ENCODE measurements at places on chromosomes 7 and 10.
A peak's percentile ranks its signal among the peaks of the same experiment; 100 is the strongest.

DNA sequence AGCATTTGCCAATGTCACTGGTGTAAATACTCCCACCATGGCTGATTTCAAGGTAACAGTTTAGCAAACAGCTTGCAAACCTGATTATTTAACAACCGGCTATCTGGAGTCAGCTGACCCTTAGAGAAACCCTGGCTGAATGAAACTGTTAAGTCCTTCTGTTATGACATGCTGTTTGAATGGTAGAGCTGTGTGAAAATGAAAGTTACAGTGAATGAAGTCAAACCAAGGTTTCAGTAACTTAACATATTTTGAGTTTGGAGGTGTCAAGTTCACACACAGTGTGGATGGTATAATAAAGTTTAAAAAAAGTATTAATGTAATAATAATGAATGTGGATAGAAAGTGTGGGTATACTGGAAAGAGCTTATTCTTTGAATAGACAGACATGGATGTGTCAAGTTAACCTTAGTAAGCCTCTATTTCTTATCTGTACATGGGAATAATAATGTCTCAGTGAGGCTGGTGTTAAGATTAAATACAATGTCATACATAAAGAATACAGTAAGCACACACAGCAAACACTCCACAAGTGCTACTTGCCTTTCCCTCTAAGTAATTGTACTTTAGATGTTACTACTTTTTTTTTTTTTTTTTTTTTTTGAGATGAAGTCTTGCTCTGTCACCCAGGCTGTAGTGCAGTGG lies 150.4 kb downstream of the TAX1BP1 start:
- no peak for DNase-seq

DNA sequence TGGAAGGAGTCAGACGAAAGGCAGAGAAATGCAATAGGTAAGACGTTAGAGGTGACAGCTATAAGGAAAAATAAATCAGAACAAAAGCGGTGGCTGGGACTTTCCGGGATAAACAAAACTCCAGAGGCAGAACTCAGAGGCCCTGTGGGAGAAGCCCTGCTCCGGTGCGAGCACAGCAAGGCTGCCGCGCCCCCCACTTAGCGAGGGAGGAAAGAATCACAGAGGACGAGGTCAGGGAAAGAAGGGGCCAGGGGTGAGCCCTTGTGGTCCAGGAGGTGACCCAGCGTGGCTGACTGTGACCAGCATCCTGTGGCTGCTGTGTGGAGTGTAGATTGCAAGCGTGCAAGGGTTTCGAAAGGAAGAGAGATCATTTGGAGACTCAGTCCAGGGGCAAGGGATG lies 591.8 kb upstream of the ADARB2 start:
- no peak for DNase-seq

GRCh38 chr10:98253499-98253898 lies 14.5 kb downstream of the LOXL4 start:
- DNase-seq, result peak; percentile 28

- DNase-seq, result no peak
These were observed 90.6 kb downstream of the MARCHF5 start for GRCh38 chr10:92381543-92381954.

GRCh38 chr7:24965831-24966708 lies 13.9 kb downstream of the OSBPL3 start:
- no peak for DNase-seq

DNA sequence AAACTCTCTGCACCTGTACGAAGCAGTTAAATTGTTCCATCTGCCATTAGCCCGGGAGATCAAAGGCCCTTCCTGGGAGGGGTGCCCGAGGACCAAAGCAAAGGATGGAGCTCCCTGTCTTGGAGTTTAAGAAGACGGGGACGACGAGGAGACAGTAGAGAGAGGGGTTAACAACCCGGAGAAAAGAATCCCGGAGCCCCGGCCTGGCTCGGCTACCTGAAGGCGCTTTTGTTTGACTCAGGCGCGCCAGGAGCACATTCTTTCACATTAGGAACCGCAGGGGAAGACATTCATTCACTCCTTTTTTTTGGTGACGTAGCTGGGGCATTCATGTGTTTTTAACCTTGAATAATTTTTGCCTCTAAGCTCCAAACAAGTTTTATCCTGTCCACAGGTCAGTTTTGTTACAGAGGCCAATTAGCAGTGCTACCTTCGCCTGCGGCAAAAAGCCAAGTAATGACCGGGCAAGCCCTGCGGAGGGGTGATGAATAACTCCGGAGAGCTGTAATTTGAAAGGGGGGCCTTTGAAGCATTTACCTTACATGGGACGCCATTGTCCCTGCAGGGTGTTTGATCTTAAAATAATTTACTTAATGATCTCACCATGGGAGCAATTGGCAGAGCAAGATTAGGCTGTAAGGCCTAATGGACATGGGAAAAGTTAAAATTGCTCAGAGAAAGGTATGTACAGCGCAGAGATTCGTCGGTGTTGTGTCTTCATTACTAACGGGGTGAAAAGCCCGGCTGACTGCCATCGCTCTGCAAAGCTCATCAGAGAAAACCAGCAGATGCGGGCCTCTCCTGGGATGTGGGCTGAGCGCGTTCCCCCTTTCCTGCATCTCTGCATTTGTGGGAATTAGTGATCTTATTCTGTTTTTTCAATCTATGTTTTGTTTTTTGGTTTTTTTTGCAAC lies 258.0 kb upstream of the SP4 start:
- DNase-seq, result no peak

DNA sequence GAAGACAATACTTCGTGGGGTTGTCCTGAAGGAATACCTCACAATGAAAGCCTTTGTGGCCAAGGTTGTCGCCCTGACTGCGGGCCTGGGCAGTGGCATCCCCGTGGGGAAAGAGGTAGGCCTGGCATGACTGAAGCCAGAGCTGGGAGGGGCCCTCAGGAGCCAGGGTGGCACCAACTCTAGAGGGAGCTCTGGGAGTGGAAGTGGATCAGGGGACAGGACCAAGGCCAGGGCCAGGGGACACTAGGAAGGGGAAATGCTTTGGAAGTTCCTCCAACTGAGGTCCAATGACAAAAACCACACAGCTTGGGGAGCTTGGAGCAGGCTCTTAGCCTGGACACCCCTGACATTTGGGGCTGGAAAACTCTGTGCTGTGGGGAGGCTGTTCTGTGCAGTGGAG lies 5.8 kb downstream of the CLCN1 start:
- no peak for DNase-seq

GRCh38 chr10:8289186-8289924 lies 234.9 kb downstream of the GATA3 start:
- DNase-seq, result no peak

GRCh38 chr7:48089046-48090003 lies at the start of gene UPP1:
Gene UPP1 (plus strand): TSS chr7:48089265. CDS start chr7:48094784, 5,519 bp downstream.
- peak; percentile 83 for DNase-seq

DNA sequence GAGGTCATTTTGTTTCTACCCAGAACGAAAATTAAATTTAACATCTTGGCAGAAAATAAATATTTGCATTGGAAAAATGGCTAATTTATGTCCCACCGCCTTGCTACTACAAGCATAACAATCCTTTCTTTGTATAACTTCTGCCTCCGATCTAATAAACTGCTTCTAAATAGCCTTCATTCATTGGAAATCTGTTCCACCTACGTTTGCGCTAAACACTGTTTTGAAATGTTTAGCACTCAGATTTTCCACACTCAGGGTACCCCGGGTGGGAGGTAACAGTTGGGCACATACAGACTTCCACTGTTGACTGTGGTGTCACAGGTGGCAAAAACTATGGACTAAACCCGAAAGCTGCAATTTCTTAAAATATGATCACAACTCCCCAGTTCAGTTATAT lies 96.4 kb downstream of the FGFR2 start:
- DNase-seq, result no peak

DNA sequence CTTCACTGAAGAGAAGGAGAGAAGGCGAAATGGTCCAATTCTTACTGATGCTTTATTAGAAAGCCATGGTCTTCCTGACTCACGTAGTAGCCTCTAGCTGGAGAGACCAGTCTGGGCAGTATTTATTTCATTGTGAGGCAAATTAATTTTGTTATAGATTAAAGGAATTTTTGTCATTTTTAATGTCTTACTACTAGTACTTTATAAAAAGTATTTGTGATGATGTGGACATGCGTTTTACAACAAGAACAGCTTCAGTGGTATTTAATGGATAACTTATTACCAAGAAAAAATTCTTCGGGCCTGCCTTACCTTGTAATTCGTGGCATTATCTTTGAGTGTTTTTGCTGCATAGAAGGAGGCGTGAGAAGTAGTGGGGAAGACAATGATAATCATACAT lies 339.4 kb upstream of the SHH start:
- DNase-seq, result no peak

DNA sequence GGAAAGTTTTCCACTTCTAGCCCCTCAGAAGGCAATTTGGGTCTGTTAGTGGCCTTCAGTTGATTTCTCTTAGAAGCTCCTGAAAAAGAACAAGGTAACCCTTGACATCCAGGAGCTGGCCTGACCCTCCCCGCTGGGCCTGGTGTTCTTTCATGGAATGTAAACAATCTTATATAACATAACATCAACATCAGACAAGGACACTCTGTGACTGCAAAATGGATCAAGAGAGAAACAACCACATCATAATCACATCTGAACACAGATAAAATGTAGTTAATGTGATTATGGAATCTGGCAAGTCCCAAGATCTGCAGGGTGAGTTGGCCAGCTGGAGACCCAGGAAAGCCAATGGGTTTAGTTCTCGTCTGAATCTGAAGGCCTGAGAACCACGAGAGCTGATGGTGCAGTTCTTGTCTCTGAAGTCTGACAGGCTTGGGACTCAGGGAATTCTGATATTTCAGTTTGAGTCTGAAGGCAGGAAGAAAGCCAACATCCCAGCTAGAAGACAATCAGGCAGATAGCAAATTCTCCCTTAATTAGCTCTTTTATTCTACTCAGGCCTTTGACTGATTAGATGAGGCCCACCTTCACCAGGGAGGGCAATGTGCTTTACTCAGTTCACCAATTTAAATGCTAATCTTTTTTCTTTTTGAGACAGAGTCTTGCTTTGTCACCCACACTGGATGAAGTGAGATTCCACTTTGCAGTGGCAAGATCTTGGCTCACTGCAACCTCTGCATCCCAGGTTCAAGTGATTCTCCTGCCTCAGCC lies 91.4 kb upstream of the NAMPT start:
- no peak for DNase-seq

GRCh38 chr10:22874189-22874854 lies 53.5 kb upstream of the ARMC3 start:
- DNase-seq, result no peak

All from cerebellum (tissue), 4 donors.